ENCODE measurements at places on chromosomes 16 and 17.

DNA sequence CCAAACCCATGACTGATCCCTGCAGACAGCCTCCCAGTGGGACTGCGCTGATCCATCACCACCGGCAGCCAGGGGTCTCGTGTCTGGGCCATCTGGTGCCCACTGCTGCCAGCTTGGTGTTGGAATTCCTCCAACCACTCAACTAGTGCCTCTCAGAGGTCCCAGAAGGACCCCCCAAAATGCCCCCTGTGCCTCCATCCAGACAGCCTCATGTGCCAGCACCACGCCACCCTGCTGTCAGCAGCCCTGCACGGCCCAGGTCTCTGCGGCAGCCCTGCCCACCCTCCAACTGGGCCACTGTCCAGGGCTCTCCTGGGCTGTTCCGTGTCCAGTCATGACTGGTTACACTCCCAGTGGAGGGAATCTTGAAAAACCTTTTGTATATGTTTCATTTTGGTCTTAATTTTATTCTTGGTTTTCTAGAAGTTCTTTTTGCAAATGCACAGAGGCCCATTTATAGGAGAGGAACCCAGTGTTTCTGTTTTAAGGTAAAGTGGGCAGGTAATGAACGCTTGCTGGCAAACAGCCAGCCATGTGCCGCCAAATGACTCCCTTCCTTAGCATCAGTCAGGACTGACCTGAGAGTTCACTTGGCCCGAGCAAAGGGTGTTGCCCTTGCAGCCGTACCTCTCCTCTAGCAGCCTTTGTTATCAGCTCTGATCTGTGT is 34.6 kb downstream of the GRIN2C start:
- DNase-seq, result no peak

- no peak for DNase-seq
These were observed 961.9 kb downstream of the CDH11 start for GRCh38 chr16:64159976-64160375.

- DNase-seq, result no peak
These were observed 132.5 kb downstream of the CNTNAP4 start for GRCh38 chr16:76409706-76410105.

GRCh38 chr16:31202414-31203375 is at the start of gene PYCARD:
Gene PYCARD (minus strand): TSS chr16:31202760. CDS start chr16:31202690, 70 bp downstream.
- DNase-seq, result no peak

DNA sequence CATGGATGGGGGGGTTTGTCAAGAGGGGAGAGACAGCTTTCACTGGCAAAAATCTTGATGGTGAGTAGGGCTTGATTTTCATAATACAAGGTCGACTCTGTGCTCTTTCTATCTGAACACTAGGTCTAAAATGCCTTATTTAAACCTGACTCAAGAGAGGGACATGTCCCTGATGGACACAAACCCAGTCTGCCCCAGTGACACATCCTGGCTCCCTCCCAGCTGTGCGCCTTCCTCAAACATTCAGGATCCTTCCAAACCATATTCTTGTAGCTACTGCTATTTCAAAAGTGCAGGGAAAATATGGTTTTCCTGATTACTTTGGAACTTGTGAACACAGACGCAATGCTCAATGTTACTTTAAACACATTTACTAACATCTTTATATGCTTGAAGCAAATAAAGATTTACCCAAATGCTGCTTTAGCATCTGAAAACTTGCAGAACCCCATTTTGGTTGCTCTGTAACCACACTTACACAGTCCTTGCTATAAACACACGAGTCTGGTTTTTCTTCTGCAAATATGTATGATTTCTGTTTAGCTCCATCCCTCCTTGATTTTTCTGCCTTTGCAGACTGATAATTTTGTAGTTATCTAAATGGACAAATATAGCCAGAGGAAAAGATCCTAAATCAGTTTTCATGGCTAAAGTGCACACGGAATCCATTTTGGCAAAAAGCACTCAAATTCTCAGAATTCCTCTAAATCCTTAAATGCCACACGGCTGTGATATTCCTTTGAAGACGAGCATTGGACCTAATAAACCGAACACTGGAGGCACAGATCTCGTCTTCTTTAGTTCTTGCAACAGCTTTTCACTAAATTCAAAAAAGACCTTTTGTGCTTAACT is 499.9 kb upstream of the ZFHX3 start:
- no peak for DNase-seq

GRCh38 chr17:72264682-72265405 is 144.0 kb downstream of the SOX9 start:
- DNase-seq, result no peak

DNA sequence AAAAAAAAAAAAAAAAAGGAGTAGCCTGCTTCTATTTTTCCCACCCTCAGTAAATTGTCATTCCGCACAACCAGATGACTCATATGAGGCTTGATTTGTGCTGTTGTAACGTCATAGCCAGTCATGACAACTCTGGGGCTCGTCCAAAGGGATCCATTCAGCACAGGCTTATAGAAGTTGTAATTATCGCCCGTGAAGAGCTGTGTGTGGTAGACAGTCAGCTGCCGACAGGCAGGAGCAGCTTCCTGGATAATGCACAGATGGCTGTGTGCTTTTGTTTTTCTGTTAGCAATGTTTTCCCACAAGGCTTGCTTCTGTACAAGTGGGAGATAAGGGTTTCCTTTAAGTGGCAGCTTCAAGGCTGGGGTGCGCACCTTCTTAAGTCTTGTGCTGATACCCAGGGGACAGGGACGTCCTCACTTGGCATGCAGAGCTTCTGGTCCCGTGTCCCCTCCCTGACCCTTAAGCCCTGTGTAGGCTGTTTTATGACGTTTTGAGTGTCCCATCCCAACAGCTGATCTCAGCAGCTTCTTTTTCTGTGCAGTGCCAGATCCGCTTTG is 26.0 kb downstream of the SNX29 start:
- DNase-seq, result no peak

- no peak for DNase-seq
These were observed 168.5 kb downstream of the KATNIP start for GRCh38 chr16:27718201-27719105.

DNA sequence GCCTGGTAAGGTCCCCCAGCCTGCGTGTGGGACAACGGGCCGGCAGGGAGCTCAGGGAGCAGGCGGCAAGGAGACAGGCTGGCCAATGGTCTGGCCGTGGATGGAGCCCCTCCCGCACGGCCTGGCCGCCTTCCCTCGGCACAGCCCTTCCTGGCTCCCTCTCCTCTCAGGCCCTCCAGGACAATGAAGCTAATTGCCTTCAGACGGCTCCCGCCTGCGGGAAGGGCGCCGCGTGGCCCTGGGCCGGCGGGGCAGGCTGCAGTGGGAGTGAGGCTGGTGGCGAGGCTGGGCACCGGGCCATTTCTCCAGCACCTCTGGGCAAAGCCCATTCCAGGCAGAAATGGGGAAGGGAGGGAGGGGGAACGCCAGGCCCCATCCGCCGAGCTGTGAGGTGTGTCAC is 50.9 kb downstream of the ENGASE start:
- DNase-seq, result no peak

GRCh38 chr17:35725058-35725457 is 6.4 kb upstream of the RASL10B start:
- DNase-seq, result no peak

GRCh38 chr17:58204796-58205195 is 12.3 kb downstream of the EPX start:
- no peak for DNase-seq

DNA sequence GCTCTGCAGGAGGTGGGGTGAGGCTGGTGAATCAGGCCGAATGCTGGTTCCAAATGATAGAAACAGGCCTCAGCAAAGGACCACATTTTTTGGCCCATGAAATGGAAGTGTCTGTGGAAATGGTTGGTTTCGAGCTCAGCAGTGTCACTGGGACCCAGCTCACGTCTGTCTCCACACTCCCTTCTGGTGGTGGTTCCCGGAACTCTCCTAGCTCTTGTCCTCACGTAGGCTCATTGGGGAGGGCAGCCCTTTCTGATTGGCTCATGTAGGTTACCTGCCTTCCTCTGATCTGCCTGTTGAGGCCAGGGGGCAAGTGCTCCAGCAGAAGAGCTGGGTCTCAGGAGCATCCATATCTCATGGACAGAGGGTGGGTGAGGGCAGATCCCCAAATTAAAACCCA is 4.0 kb downstream of the ALG1 start:
- DNase-seq, result no peak

GRCh38 chr16:21159281-21159951 is 942 bp downstream of the LDAF1 start:
- no peak for DNase-seq

DNA sequence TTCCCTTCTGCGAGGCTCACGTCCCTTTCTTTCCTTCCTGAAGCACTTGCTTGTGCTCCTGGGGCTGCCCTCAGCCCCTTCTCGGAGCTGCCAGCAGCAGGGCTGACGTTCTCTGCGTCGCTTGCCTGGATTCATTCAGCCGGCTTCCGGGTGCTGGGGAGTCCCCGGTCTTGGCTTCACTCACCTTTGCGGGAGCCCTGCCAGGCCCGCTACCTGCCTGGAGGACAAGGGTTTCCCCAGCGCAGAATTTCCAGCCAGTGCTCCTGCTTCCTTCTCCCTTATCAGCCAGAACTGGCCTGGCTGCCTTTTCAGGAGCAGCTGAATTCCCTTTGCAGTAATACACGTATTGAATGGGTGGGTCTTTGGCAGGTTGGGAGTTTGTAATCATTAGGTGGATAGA is 22.1 kb upstream of the IL17C start:
- no peak for DNase-seq

- no peak for DNase-seq
These were observed 15.6 kb upstream of the SLC38A8 start for GRCh38 chr16:84058211-84058610.

DNA sequence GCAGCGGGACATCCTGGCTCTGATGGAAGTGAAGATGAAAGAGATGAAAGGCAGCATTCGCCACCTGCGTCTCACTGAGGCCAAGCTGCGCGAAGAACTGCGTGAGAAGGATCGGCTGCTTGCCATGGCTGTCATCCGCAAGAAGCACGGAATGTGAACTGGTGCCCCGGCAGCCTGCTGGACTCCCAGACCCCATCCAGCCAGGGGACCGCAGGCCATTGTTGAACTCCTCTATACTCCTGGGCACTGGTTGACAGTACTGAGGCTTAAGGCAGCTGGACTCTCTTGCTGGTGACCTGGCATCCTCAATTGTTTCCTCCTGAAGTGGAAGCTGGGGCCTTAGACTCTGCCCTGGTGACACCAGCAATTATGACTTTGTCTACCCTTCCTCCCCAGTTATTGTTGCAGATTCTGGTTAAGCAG is 1.2 kb downstream of the THAP11 start:
- DNase-seq, result no peak

DNA sequence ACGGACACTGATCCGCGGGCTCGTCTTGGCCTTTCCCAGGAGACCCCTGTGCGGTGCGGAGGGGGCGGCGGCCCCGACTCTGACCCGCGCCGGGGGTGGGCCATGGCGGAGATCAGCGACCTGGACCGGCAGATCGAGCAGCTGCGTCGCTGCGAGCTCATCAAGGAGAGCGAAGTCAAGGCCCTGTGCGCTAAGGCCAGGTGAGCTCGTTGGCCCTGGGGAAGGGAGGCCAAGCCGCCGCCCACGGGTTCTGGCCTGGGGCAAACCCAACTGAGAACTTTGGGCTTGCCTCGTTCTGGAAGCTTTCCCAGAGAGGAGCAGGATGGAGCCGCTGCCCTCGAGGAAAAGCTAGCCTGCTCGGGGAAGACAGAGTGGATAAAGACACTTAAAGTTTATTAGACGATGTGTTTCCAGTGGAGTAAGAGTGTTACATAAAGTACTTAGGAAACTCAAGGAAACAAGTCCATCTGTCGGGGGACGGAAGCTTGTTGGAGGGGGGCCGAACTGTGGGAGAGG is 540 bp downstream of the PPP4C start:
- no peak for DNase-seq
